Lung (tissue), 17 donors: ENCODE measurements at places on chromosomes 7 and 10.

- DNase-seq, result no peak
Measured at GRCh38 chr10:110425684-110426293, 71.9 kb upstream of the DUSP5 start.

DNA sequence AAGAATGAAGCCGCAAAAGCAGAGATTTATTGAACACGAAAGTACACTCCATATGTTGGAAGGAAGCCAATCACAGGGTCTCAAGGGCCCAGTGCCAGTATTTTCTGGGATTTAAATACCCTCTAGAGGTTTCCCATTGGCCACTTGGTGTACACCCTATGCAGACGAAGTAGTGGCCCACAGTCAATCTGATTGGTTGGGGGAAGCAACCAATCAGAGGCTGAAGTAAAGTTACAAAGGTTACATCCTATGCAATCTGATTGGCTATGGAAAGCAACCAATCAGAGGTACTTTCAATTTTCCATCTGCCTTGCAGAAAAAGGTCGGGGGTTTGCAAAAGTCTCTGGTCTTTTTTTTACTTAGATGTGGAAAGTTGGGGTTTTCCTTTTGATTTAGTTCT, 481.3 kb upstream of the NRP1 start:
- no peak for DNase-seq

DNA sequence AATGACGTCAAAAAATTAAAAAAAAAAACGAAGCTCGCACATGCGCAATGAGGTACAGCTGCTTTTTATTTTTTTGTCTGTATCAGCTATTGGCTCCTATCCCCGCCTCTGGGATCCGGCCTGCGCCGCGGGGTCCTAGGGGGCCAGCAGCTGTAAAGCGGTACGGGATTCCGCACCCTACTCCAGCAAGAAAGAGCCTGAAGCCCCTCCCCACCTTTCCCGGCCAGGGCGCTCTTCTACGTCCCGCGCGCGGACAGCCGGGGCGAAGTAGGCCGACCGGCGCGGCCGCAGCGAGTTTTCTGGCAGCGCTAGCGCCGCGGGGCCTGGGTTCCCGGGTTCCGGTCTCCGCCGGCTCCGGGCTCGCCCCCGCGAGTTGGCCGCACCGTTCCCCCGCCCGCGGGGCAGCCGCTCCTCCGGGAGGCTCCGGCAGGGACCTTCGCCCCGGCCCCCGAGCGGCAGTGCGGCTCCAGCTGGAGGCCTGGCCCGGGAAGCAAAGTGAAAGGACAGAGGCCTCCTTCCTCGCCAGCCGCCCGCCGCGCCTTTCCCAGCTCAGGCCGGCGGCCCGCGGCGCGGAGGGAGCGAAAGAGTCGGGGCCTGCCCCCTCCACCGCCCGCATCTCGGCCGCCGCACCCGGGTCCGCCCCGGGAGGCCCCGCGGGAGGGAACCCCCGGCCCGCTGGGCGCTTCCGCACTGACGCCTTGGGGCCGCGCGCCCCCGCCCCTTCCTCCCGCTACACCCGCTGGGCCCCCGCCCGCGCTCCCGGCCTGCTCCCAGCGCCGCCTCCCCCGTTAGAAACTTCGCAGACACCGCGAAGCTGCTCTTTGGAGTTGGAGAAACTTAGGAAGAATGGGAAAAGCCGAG, 4.7 kb upstream of the SPAG6 start:
- DNase-seq, result peak; percentile 96

- DNase-seq, result no peak
Measured at GRCh38 chr10:14554491-14555205, 220.0 kb downstream of the FAM107B start.

DNA sequence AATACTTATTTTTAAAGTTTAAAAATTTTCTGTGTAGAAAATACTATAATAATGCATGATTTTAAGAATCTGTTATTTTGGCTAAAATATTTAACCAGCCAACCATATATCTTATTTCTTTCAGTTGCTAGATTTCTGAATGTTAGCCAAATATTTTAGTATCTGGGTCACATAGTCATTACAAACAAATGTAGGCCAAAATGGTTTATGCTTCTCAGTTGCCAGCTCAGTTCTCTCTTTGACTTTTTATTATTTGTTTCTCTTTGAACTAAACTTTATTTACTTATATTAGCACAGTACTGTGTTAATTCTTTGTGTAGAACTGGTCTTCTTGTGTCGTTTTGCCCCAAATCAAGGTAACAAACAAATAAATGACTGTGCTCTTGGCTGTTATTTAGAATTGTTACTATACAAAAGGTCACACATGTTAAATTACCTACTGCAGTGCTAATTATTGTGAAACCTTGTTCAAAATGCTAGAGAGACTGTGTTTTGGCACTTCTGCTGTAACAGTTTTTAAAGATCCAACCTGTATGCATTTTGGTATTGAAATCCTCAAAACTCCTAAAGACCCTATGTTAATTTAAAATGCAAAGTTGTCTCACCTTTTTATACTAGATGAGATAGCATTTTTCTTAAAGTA, 39.8 kb downstream of the ZEB1 start:
- peak; percentile 9 for DNase-seq

GRCh38 chr10:74177140-74177677, 26.2 kb downstream of the ADK start:
- peak; percentile 35 for DNase-seq
